COR-L47 (cell line): ENCODE measurements at places on chromosomes 7 and 10.
A peak's percentile ranks its signal among the peaks of the same experiment; 100 is the strongest.

DNA sequence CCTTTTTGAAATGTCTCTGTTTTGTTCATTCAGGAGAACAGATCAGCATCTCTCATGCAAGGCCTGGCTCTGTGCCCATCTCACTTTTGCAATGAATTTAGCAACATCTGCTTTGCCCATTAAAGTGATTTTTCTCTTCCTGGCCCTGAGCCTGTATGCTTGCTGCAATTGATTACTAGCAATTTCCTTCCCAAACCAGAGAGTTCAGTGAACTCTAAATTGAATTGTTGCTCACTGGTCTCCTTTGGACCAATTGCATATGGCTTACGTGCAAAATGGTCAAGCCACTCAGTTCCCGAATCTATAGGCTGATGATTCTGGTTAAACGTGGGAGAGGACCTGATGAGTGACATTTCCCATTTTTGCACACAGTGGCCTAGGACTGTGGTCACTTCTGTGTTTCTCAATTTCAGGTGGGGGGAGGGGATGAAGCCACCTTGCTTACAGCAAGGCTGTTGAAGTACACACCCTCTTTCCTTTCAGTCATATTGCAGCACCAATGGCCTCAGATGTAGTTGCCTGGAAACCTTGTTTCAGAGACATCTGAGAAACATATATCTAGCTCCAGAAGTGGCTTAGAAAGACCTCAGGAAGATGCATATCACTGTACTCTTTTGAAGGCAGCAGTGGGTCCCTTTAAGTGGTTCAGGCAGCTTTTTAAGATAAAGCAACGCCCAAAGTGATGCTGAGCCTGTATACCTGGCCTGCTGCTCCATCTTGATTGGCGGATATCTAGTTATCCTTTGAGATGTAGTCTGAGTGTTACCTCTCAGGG, 201.4 kb downstream of the PTEN start:
- DNase-seq: no peak

- no peak for DNase-seq
Observed at GRCh38 chr7:33444511-33444910, 315.1 kb downstream of the BBS9 start.

DNA sequence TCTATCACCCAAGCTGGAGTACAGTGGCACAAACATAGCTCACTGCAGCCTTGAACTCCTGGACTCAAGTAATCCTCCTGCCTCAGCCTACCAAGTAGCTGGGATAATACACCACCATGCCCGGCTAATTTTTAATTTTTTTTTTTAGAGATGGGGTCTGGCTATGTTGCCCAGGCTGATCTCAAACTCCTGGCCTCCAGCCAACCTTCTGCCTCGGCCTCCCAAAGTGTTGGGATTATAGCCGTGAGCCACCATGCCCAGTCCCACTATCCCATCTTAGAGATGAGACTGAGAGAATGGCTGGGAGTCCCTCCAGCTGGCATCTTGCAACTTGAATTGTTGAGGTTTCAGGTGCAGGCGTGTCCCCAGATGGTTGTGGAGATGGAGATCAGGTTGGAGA, 40.7 kb upstream of the ELN start:
- no peak for DNase-seq

GRCh38 chr7:36512616-36513015, 123.0 kb downstream of the ANLN start:
- DNase-seq: no peak

DNA sequence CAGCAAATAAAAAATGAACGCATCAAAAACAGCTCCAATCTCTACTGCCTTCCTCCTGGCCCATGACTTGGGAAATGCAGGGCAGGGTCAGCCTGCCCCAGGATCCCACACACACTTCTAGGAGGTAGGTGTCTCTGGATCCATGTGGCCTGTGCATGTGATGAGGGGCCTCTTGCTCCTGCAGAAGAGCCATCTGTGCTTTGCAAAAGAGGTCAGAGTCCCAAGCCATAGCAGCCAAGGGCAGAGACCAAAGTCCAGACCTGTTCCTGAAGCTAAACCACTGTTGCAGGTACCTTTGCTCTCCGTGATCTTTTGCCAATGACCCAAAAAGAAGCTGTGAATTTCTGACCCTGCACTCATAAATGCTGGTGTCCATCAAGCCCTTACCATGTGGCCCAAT, 57.1 kb downstream of the KCNMA1 start:
- no peak for DNase-seq

DNA sequence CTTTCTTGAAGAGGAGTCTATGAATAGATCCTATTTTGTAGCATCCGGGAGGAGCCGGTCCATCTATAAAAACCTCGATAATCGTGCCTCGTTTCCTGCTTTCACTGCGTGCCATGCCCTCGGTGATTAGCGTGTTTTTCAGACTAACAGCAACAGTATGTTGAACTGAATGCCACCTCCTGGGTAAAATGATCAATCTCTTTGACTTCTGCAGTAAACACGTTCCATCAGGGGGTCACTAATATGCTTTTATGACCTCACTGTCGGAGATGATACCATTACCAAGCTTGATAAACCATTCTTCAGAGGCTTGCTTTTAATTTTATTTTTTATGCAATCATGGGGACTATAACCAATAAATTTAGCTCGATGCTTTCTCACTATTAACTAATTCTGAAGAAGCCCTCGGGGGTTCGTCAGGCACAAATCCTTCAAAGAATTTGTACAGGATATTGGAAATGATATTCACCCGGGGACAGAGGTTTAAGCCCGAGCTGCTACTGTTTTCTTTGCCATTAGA, 228.3 kb downstream of the ADARB2 start:
- no peak for DNase-seq

- DNase-seq: peak; percentile 16
Observed at GRCh38 chr7:18126281-18126680, 98.6 kb upstream of the PRPS1L1 start.

- DNase-seq: no peak
Observed at GRCh38 chr7:24733414-24734060, 23.7 kb downstream of the GSDME start.

DNA sequence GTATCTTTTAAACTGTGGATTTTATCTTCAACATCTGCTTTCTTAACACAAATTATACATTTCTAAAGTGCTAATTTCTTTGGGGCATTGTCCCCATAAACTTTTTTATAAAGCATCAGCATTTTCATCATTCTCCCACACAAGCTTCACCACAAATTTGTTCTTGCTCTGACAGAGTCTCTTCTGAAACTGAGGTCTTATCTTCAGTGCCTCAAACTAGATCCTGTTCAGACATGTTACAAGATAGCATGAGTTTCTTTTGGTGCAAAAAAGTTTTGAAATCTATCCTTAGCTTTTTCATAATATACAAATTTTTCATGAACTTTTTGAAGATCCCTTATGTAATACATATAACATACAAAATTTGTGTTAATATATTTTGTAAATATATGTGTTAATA, 346.6 kb downstream of the IPMK start:
- no peak for DNase-seq

GRCh38 chr7:17126413-17127268, 171.8 kb upstream of the AHR start:
- no peak for DNase-seq

GRCh38 chr7:100885440-100886141, 3.9 kb downstream of the UFSP1 start:
- no peak for DNase-seq

DNA sequence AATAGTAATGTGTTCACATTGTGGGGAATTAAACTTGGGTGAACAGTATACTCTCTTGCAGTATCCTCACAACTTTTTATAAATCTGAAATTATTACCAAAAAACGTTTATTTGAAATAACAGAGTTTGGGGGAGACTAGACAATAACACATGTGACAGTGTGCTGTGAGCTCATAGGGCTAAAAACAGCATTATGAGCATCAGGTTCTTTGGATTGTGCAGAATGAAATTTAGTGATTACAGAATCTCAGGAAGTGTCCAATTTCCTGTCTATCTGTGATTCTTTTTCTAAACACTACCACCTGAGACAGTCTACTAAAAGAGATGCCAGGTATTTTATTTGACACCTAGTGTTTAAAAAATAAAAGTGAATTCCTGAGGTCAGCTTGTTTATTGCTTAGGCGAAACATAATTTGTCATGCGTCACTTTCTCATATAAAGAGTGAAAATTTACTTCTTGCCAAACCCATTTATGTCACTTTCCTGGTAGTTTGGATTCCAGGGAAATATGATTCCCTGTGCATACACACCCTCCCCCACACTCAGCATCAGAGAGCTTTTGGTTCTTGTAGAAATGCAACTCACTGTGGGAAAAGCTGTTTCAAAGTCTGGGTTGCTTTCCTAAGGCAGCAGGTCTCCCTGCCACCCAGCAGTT, 71.2 kb downstream of the AOAH start:
- no peak for DNase-seq

- no peak for DNase-seq
Observed at GRCh38 chr10:29670761-29671160, 36.0 kb upstream of the SVIL start.

DNA sequence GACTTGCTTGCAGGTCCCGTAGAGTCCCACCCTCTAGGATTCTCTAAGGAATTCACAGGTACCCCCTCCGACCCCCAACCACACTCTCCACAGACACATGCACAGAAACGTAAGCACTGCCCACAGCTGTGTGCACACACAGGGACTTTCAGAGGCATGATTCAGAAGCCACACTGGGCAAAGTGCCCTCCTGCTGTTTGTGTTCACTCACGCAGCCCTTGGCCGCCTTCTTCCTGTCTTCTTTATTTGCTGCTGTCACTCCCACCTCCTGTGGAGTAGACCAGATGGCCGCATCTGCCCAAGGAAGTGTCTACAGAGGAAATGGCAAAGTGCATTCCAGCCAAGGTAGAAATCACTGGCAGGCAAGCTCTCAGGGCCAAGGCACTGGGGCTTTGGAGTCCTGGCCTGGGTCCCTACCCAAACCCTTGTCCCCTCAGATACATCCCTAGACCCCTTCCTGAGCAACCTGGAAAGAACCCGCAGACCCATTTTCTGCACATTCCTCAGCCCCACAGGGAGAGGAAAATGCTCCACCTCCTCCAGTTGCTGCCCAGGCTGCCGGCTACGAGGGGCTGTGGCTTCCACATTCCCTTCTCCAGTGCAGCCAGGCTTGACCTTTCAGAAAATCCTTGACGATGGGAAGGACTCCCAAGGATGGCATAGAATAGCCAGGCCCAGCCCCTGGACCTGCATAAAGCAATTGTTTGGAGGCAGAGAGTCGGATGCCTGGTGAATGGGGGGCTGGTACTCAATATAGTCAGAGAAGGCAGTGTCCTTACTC, 21.6 kb upstream of the GIMAP8 start:
- peak; percentile 92 for DNase-seq

DNA sequence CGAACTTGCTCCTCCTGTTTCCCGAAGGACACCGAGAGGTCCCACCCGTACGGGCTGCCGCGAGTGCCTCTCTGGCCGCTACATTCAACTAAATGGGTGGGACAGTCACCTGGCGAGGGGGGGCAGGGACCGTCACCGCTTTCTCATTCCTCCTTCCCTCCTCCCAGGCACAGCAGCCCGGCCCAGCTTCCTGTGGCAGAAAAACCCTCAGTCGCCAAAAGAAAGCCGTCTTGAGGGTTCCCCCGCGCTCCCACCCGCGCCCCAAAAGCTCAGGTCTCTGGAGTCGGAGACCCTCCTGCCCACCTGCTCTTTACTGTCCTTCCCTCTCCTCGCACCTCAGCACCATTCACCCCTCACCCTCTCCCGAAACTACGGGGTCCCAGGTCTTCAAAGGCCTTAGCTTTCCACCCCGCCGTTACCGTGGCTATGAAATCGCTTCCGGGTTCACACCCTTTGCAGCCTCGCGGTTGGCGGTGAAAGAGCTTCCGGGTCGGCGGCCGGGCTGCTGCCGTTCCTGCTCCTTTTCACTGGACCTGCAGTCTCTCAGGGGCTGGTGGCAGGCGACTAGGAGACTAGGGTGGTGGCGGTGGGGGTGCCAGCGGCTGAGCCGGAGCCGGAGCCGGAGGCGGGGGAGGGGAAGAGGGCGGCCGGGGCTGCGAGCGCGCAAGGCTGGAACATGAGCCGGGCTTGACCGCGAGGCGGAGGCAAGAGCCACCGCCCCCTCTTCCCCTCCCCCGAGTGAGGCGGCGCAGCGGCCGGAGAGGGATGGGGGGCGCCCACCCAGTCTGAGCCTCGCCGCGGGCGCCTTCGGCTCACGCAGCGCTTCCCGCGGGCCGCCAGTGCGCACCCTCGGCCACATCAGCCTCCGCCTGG, at the start of the genes ANKIB1 and KRIT1:
Gene ANKIB1 (plus strand): TSS at position 488 of the 873 bp plus-strand sequence. CDS start 49,005 bp downstream, outside the sequence.
Gene KRIT1 (minus strand): TSS at position 428 of the 873 bp plus-strand sequence. CDS start 3,779 bp downstream, outside the sequence.
- DNase-seq: peak; percentile 85

DNA sequence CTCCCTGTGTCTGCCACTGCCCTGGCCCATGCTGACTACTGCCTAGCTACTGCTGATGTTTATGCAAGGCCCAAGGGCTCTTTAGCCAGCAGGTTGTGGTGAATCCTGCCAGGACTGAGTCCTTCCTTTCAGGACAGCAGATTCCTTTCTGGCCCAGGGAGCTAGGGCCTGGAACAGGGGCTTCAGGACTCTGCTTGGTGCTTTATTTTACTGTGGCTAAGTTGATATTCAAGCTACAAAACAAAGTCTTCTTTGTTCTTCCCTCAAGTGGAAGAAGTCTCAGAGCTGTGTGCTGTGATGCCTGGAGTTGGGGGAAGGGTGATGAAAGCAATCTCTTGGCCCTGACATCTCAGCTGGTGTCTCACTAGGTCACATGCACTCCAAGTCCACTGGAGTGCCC, 66.2 kb upstream of the NME8 start:
- no peak for DNase-seq

GRCh38 chr7:72321081-72321480, 91.1 kb downstream of the CALN1 start:
- no peak for DNase-seq

DNA sequence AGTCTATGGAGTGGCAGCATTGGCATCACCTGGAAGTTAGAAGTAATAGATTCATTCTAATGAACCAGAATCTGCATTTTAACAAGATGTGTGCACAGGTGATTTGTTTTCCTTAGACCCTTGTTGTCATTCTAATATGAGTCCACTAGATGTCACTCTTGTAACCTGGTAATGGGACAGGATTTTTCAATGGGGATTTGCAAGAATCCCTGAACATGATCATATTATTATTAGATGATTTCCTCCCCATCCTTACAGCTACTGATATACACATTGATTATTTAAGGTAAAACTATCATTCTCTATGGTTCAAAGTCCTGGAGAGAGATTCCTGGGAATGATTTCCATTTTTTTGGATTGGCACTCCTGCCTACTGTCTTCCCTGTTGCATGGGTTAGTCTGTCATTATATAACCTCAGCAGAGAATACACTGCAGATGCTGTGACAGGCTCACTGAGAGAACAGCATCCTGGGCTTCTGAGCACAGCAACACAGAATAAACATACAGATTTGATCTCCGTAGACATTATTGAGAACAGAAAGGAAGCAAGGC, 194.9 kb downstream of the SUGCT start:
- peak; percentile 16 for DNase-seq

GRCh38 chr10:95444792-95445191, 116.4 kb downstream of the SORBS1 start:
- DNase-seq: no peak

DNA sequence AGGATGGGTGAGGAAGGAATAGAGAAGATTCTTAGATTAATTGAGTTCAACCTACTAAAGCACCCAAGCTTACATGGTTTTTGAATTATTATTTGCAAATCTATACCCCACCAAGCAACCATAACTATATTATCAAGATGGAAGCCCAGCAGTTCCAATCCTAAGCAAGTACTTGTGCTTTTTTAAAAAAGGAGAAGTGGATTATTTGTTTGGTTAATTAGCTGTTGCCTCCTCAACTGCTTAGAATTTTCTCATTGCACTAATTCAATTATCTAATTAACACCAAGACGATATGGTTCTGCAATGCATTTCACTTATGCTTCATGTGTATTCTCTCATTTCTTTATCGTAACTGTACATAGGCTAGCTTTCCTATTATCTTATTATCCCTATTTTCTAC, 27.3 kb upstream of the WIPF3 start:
- no peak for DNase-seq
